ENCODE measurements at places on chromosomes 6 and 20. TPM values are rescaled to one million over a fixed set of nuclear protein-coding genes. Genes with fewer than 3 reads are reported as not detected.

The EYS gene
- total RNA-seq, result 0.05 TPM

The DLK2 gene
- total RNA-seq, result 0.30 TPM

The ATP9A gene
- total RNA-seq, result 22.3 TPM

The EDN1 gene
- total RNA-seq, result 2.8 TPM

The HCRTR2 gene
- not detected for total RNA-seq

The CCN6 gene
- total RNA-seq, result not detected

The PRR18 gene
- total RNA-seq, result not detected

The ERVFRD-1 gene
- not detected for total RNA-seq

The SOX18 gene
- not detected for total RNA-seq

The LRFN2 gene
- not detected for total RNA-seq

The SLC4A11 gene
- total RNA-seq, result 1.2 TPM

The DIDO1 gene
- 55.6 TPM for total RNA-seq

The MLN gene
- not detected for total RNA-seq

The HNF4A gene
- total RNA-seq, result not detected

The ZHX3 gene
- 57.6 TPM for total RNA-seq

Data from smooth muscle cell of the umbilical artery (primary cell).